WTC11 (cell line): ENCODE measurements at places on chromosomes 4 and X. TPM values are rescaled to one million over a fixed set of nuclear protein-coding genes. Genes with fewer than 3 reads are reported as not detected.

DNA sequence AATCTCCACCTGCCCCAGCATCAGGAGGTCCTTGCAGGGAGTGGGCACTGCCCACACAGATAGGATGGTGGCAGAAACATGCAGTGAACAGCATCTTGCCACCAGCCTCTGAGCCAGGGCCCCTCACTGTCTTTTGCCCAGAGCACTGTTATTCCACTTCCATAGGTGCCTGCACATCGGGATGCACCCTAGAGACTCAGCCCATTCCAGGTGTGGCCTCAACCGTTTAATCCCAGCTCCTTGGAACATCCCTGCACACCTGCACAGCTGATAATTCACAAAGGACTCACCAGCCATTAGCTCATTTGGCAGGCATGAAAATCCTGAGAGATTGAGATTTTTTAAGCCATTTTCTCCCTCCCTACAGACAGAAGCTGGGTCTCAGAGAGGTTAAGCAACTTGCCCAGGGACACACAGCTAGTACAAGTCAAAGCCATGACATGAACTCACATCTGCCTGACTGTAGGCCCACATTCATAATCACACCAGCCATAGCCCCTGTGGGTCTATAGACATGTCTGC lies 116.3 kb downstream of the EFNB1 start:
- H3K4me1 ChIP-seq, result no peaks in the 10 kb centered on the region
- H3K27me3 ChIP-seq, result peaks cover 3% of the 10 kb centered on the region; the same call in 1 of the 2 replicates
- no peak for DNase-seq
- H3K27ac ChIP-seq, result no peak overlapping the region

- no peak for DNase-seq
- H3K36me3 ChIP-seq, result peaks cover 7% of the 10 kb centered on the region
- H3K4me1 ChIP-seq, result no peaks in the 10 kb centered on the region
- H3K4me3 ChIP-seq, result no peak overlapping the region
Measured at GRCh38 chr4:4969298-4969697, 50.0 kb downstream of the CYTL1 start.

DNA sequence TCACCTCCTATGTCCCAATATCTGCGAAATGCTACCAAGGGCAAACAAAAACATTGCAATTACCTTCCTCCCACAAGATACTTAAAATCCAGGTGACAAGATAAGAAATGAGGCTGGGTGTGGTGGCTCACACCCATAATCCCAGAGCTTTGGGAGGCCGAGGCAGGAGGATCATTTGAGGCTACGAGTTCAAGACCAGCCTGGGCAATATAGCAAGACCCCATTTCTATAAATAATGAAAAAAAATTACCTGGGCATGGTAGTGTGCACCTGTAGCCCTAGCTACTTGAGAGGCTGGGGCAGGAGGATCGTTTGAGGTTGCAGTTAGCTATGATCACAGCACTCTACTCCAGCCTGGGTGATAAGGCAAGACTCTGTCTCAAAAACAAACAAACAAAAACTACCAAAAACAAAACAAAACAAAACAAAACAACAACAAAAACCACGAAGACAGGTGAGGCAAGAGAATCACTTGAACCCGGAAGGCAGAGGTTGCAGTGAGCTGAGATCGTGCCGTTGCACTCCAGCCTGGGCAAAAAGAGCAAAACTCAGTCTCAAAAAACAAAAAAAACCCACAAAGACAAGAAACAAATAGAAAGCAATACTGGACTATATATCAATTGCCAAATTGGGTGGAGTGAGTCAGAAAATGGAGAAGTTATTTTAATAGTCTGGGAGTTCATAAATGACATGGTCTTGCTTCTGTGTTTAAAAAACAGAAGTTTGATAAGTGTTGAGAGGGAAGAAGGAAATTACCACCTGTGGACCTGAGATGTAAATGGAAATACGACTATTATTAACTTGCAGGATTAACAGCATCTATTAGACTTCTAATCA lies 176.5 kb downstream of the FBXW7 start:
- no peak overlapping the region for H3K4me3 ChIP-seq
- H3K4me1 ChIP-seq, result peaks cover 2% of the 10 kb centered on the region; the same call in 1 of the 2 replicates
- H3K27ac ChIP-seq, result no peak overlapping the region
- no peak for DNase-seq

The VSIG1 gene
- 0.73 to 1.2 TPM (median 0.76 TPM) in 3 replicates for total RNA-seq

The NDNF gene
- 2.3 to 2.5 TPM (median 2.4 TPM) in 3 replicates for total RNA-seq

The SSX5 gene
- total RNA-seq, result not detected in 3 replicates
